ENCODE measurements at places on chromosomes 3 and 15.

DNA sequence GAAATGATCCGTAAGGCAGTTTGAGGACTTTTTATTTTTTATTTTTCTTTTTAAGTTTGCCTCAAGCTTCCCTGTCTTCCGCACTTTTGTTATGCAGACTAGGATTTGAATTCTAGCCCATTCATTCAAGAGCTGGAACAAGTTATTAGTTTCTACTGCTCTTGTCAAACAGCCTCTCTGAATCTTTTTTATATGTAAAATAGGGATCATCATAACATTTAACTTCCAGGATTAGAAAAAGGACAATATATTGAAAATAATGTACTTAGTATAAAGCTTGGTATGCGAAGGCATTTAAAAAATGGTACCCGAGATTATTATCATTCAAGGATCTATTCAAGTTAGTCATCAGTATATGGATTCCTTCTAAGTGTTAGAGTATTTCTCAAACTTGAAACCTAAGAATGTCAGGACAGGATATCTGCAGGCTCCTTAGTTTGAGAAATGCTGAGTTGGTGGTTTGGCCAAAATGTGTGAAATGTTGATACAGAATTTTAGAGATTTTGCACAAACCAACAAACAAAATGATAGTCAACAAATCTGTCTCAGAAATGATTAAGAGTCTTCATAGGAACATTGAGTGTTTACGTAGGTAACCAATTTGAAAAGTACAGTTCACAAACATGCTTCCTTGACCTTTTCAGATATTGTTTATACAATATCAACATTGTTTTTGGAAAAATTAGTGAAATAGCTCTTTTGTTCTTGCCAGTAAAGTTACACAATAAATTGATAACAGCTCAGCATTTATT is 40.5 kb upstream of the IGSF10 start:
- DNase-seq: no peak

DNA sequence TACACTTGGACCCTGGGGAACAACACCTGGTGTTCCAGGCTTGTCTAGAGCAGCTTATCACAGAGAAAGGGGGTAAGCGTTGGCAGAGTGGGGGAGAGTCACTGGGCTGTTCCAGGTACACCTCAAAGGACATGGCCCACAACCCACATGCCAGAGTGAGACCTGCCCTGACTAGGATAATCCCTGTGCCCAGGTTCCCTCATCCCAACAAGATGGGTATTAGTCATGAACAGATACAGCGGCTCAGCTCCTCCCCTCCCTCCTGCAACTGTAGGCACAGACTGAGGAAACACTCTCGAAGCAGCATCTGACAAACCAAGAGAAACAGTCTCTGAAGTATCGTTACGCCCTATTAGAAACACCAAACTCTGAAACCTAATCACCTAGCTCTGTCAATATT is 32.1 kb upstream of the RPS17 start:
- no peak for DNase-seq

GRCh38 chr15:68303560-68304436 is 26.3 kb downstream of the FEM1B start:
- DNase-seq: no peak

- DNase-seq: no peak
These were observed 136.3 kb downstream of the LRRC28 start for GRCh38 chr15:99387421-99388168.

DNA sequence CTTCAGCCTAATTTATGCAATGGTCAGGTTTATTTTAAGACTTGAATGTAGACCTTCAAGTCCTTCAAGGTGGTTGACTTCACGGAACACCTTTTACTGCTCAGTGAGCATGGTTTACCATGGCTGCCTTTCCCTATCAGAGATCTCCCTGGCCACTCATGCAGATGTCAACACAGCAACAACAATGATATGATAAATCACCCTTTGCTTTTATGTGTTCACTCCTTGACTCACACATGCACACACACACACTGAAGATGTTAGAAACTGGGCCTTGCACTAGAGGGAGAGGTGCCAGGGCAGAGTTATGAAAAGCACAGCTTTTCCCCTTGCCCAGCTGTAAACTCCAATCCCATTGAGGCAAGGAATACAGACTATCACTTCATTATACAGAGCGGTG is 134.4 kb downstream of the WNT5A start:
- DNase-seq: no peak

- DNase-seq: no peak
These were observed 112.0 kb upstream of the HACD2 start for GRCh38 chr3:123696808-123697207.

- no peak for DNase-seq
These were observed 319.3 kb upstream of the ATP10A start for GRCh38 chr15:26182441-26182840.

DNA sequence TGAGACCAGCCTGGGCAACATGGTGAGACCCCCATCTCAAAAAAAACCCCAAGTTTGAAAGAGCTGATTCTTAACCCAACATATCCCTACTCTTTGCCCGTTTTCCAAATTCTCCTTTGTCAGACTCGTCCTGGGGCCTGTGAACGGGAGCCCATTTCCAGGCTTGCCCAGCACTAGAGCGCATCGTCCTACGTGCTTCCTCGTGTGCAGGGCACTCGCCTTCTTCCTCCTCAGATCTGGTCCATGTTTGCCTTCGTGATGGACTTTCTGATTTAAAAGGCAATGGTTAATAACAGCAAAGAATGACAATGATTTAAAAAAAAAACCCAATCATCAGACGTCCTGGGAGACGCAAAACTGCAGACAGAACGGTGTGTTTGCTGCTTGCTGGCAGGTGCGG is 10.1 kb downstream of the MELTF start:
- DNase-seq: no peak

- no peak for DNase-seq
These were observed 31.1 kb upstream of the FGD5 start for GRCh38 chr3:14787630-14788029.

DNA sequence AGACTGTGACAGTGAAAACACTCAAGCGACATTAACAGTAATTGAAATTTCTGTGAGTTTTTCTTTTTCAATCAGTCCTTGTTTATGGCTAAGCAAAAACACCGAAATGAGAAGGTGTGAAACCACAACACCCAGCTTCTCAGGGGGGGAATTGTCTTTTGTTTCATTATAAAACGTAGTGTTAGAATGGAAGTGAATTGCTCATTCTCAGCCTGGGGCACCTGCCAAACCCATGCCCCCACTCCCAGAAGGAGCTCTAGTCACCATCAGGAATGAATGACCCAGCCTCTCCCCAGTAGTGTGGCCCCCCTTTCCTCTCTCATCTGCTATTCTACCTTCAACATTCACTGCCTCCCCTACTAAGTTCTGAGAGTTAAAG is 185.8 kb upstream of the CFAP20DC start:
- DNase-seq: no peak

DNA sequence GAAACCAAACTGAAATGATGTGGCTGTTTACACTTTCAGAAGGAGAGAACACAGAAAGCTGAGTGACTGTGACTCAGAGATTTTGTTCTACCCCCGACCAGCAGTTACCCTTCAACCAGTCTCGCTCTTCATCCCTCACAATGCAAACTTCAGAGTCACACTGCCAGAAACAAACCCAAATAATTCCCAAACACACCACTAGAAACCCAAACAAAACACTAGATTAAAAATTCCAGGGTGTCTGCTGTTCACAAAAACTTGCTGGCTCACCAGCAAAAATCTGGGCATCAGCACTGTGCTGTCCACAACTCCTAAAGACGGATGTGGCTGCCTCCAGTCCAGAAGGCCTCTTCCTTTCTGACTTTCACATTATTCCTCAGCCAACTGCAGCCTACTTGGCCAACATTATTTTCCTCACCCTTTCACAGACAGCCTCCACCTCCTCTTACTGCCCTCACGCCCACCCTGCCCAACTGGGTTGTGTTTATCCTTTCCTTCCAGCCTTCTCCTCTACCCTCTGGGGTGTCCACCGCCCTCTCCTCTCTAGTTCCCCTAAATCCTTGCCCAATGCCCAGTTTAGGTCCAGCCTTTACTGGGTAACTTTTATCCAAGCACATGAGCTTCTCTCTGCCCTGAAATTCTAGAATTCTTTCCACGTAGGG is 71.4 kb downstream of the MECOM start:
- DNase-seq: no peak

DNA sequence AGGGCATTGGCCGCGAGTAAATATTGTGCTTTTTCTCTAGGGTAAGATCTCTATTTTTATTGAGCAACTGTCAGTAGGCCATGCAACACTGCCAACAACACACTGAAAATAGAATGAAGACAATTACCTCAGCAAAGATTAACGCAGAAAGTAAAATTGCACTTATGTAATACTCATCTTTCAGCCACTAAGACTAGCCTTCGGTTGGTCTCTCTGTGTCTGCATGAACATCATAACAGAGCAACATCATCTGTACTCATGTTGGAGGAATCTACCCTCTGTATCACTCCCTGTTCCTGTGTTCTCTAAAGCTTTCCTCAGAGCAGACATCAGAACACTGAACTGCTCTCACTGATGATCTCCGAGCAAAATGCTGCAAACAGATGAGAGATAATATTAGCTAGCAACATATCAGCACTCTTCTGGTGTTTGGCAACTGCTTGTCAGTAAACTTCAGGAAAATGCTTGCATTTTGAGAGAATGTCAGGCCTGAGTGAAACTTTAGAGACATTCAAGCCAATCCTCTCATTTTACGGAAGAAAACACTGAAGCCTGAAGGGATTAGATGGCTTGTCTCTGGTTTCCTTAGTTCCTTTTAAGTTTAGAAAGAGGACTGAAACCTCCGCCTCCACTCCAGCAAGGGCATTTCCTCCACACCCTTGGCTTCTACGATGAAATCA is 8.4 kb upstream of the LRRC3B start:
- no peak for DNase-seq

DNA sequence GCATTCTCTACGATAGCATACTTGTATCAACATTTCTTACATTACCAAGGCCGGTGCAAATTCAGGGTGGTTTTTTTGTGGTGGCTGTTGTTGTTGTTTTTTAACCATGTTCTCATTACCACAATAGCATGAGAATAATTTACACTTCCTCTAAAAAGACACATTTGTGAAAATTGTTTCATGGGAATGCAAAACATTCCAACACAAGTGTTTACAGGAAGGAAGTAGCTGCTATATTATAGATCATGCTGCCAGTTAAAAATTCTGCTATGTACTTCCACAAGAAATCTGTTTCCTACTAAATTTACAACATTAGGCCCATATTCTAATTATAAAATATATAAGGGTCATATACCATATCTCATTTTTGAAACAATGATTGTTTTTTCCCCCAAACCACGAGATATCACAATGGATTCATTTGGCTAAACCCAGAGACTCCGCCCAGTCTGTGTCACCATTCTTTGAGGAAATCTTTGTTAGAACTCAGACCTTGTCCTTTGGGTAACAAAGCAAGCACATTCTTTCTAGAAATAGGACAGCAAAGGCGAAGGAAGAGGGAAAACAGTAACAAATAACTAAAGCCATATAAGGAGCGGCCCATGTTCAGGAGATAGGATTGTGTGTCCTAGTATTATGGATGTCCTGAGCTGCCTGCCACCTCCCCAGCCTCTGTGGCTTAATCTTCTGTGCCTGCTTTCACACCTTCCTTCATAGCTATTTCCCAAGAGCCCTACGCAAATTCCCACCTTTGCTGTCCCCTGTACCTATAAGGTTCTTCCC is 60.1 kb downstream of the UACA start:
- no peak for DNase-seq

DNA sequence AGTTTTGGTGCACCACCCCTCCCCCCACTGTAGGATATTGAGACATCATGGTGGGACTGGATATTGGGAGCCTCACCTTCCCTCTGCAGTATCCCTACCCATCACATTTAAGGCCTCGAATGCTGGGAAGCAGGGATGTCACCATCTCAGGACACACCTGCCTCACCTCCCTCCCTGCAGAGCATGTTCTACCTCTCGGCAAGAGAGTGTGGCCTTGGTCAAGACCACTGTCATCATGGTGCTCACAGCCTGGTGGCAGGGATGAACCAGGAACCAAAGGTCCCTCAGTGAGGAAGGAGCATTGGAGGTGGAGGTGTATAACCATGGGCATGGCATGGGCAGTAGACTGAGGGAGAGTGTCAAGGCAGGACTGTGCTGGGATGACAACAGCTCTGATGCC is 104.8 kb downstream of the CORO2B start:
- no peak for DNase-seq

DNA sequence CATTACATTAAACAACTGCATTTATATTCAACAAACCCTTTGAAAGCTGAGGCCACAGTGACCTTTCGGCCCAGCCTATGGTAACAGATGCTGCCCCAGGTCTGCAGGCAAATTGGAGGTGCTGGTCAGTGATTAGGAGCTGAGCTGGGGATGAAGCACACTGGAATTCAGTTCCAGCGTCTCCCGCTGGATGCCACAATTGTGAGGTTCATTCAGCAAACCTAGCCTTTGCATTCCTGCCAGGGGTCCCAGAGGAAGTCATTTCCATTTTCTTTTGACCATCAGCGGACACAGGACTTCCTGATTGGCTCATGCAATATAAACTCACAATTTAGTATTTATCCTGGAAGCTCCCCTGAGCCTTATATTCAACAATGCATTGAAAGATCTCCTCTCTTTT is 89.5 kb downstream of the IL20RB start:
- DNase-seq: no peak

DNA sequence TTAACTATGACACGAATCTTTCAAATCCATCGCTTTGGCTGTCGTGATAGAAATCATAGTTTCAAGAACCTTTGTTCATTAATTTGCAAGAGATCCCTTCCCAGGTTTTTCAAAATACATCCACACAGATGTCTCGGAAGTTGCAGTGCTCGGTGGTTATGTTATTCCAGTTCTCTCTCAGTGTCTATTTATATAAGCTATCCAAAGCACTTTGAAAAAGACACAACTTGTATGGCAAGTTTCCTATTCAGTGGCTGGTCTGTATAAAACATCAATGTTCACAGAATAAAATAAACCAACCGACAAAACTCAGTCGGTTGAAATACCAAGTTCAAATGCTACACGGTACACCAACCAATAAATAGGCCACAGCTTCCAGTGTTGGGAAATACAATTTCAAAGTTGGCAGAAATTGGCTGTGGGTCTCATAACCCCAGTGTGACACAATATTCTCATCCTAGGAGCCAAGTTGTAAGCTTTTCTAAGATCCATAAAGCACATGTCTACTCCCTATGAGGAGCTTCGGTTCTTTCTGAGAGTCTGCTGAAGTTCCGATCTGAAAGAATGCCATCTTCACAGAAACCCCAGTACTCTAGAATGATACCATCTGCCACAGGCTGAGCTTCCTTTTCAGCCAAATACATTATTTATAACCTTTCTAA is 23.7 kb downstream of the SATB1 start:
- DNase-seq: no peak

- no peak for DNase-seq
These were observed 7.1 kb downstream of the RAMAC start for GRCh38 chr15:82993144-82993543.

- DNase-seq: no peak
These were observed 50.1 kb upstream of the STT3B start for GRCh38 chr3:31482493-31483200.

- DNase-seq: no peak
These were observed 20.3 kb downstream of the EHD4 start for GRCh38 chr15:41952013-41952563.

DNA sequence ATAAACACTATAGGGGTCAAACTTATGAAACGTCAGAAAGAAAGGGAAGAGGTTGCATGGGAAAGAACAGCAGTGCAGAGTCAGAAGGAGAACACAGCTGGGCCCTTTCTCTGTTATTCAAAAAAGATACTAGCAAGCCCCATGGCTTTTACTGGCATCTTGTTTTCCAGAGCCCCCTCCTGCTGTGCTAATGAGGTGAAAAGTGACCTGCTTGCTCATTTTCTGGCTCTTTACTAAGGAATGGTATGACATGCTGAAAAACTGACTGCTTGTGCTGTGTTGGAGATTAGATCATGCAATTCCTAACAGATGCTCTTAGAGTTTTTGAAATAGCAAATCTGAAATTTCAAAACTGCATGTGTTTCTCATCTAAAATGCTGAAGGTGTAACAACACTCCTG is 541.6 kb upstream of the ALCAM start:
- no peak for DNase-seq

All from GDM1 (cell line).